ENCODE measurements at places on chromosomes 5 and 9. TPM values are rescaled to one million over a fixed set of nuclear protein-coding genes. Genes with fewer than 3 reads are reported as not detected.

DNA sequence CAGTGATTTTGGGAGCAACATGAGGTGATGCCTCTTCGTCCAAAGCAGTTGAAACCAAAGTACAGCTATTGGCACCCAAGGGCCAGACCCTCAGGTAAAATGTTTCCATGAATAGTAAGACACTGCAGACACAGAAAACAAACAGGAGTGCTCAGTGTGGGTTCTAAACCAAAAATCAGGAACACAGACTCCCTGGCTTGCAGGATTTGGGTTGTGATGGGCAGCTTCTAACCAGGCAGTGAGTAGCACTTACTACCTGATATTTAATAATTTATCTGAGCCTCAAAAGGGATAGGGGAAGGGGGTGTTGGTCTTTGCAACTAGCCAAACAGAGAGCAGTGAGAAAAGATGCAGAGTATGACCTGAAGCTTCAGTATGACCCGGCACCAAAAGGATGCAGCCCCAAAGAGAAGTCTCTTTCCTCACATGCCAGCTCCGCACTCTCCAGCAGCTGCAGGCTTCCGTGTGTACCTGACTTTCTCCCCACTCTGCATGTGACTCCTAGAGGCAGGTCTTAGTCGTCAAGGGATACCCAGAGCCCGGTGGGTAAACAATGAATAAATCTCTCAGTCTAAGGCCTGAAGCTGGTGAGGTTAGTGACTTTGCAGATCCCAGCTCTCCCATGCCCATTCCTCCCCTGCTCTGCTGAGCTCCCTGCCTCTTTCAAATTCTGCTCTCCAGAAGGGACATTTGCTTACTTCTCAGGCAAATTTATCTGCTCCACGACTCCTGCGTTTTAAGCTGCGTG lies 105.4 kb upstream of the SPOCK1 start:
- peak; percentile 53 for DNase-seq

DNA sequence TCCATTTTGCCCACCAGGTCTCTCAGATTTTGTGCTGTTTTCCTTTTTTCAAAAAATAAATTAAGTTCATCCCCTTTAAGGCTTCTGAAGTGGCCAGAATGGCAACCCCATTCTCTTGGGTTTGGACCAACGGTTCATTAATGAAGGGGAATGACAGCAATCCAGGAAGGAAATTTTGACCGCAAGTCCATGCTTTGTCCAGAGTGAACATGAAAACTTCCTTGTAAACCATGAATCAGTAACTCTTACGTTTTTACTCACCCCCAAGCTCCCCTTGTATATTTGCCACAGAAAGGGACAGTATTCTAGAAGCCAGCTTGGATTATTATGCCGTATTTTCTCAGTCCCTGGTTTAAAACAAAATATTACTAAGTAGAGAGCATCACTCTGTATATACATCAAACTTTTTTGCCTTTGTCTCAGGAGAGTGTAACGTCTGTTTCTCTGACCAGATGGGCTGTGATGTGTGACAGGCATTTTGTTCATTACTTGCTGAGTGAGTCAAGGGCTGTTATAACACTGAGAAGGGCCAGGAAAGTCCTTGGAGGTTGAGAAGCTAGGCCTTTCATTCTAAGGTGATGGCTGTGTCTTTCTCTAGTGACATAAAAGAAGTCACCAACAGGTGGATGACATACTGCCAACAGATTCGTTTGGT lies 148.2 kb downstream of the SMARCA2 start:
- DNase-seq, result no peak

DNA sequence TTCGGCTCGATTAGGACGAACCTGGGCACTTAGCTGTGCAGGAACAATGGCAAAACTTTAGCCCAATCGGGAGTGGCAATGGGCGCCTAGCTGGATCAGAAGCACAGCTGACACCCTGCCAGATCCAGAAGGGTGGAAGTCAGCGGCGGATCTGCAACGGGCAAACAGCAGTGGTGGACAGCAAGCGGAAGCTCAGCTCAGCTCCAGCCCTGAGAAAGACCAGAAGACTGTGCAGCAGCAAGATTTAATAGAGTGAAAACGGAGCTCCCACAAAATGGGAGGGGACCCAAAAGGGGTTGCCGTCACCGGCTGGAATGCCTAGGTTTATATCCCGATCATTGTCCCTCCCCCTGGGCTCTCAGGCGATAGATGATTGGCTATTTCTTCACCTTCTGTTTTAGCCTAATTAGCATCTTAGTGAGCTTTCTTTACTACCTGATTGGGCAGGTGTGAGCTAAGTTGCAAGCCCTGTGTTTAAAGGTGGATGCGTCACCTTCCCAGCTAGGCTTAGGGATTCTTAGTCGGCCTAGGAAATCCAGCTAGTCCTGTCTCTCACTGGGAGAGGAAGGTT lies 1237.9 kb downstream of the CDH12 start:
- DNase-seq, result no peak

Gene OR1Q1
- not detected for total RNA-seq

Gene C5orf34
- 6.8 TPM for total RNA-seq

Gene SLC25A51
- 36.2 TPM for total RNA-seq

Gene JAKMIP2
- total RNA-seq, result not detected

Gene BARHL1
- not detected for total RNA-seq

Gene ELAVL2
- not detected for total RNA-seq

DNA sequence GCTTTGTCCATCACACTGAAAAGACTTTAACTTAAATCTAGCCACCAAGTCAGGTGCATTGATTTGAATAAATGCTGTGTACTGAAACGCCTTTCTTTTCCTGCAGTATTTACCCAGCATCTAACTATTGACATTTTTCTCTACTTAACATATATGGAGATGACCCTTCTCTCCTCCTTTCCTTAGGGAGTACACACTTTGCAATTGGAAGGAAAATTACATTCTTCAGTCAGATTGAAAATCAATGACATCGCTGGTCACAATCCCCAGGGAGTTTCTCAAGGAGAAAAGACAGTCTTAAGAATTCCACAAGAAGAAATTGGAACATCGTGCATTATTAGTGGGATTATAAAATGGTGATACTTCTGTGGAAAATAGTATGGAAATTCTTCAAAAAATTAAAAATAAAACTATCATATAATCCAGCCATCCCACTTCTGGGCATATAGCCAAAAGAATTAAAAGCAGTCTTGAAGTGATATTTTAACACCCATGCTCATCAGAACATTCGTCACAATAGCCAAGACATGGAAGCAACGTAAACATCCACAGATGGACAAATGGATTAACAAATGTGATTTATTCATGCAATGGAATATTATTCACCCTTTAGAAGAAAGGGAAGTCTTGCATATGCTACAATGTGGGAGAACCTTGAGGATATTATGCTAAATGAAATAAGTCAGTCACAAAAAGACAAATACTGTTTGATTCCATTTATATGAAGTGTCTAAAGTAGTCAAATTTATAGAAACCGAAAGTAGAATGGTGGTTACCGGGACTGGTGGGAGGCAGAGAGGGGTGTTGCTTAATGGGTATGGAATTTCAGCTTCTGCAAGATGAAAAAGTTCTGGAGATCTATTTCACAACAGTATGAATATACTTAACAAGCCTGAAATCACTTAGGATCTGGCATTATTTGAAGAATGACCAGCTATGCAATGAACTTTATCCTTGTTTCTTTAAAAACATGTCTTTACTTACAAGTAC lies 14.3 kb upstream of the FREM1 start:
- DNase-seq, result no peak

GRCh38 chr9:13606586-13606985 lies 327.1 kb upstream of the MPDZ start:
- DNase-seq, result no peak

- DNase-seq, result no peak
These were observed 32.9 kb downstream of the ACER2 start for GRCh38 chr9:19441730-19442129.

Gene FAM221B
- not detected for total RNA-seq

DNA sequence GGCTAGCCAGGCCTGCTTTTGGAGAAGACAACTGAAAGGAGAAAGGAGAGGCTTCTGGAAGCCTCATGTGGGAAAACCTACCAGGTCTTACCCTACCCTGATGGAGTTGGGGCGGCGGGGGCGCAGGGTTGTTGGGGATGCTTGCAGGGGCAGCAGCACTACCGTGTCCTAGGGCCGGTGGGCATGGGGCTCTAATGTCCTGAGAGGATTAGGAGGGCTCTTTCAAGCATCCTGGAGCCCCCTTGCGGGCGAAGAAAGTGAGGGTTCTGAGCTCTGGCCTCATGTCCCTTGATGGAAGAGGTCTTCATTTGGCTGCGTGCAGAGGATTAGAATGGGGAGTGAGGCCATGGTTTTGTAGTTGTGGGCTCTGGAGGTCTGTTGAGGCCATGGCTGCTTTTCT lies 86.9 kb upstream of the PITX1 start:
- DNase-seq, result no peak

DNA sequence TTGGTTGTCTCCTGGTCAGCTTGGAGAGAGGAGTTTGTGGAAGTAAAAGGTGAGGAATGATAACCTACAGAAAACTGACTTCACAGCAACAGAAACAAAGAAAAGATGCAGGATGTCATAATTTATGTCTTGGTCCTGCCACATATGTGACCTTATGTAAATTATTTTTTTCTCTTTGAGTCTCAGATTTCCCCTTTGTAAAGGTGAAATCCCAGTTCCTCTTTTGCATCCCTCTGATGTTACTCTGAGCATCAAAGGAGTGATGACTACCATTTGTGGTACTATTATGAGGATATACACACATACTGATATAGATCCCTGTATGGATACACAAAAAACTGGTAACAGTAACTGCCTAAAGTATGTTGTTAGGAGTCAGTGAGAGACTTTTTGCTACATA lies 1.4 kb upstream of the THG1L start:
- no peak for DNase-seq

Gene ENTREP1
- total RNA-seq, result not detected

DNA sequence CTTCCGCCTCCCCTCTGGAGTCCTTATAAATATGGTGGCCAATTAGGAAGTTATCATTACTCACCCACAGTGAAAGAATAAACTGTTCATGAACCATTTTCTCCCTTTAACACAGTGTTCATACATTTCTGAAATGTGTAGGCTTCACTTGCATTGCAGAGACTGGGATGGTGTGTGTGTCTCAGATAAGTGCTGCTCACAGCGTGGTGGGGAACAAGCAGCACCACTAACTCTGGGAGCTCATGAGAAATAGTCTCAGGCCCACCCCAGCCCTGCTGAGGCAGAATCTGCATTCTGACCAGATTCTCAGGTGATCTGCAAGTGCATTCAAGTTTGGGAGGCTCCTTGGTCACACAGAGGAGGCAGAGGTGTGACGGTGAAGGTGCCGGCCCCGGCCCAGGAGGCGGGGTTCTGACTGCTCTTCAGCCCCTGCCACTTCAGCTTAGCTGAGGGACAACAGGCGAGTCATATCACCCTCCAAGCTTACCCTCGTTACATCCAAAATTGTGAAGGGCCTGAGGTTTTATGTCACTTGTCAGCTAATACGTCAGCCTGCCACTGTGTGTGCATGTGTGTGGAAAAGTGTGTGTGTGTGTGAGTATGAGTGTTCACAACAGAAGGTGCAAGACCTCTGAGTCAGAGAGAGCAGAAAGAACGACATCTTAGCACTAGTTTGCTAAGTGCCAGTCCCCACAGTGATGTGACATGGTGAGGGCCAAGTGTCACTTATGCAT lies 34.7 kb downstream of the DAP start:
- no peak for DNase-seq

DNA sequence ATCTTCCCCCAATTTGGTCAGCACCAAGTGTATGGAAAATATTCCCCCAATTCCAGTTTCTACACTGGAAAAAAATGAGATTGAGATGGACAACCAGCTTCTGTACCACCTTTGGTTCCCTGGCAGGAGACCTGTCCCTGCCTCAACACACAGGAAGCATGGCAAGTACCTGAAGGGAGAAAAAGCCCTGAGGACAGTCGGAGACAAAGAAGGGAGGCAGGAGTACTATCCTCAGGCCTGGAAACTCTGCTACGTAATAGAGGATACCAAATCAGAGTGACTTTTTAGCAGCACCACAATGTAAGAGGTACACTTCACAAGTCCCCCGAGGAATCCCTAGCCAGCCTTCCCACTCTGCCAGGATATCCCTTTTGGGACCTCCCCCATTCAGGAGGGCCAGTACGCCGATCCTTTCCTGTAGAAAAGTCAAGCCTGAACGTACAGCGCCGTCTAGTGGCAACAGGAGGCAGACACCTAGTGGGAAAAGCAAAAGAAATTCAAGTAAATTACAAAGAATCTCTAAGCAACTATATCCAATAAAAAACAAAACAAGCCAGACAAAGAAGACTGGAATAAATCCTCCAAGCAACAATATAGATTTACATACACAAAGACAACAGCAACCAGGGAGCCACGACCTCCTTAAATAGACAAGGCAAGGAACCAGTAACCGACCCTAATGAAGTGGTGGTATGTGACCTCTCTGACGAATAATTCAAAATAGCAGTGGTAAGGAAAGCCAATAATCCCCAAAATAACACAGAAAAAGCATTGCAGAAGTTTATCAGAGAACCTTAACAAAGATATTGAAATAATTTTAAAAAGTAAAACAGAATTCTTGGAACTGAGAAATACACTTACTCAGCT lies 63.3 kb upstream of the SLCO6A1 start:
- DNase-seq, result no peak

DNA sequence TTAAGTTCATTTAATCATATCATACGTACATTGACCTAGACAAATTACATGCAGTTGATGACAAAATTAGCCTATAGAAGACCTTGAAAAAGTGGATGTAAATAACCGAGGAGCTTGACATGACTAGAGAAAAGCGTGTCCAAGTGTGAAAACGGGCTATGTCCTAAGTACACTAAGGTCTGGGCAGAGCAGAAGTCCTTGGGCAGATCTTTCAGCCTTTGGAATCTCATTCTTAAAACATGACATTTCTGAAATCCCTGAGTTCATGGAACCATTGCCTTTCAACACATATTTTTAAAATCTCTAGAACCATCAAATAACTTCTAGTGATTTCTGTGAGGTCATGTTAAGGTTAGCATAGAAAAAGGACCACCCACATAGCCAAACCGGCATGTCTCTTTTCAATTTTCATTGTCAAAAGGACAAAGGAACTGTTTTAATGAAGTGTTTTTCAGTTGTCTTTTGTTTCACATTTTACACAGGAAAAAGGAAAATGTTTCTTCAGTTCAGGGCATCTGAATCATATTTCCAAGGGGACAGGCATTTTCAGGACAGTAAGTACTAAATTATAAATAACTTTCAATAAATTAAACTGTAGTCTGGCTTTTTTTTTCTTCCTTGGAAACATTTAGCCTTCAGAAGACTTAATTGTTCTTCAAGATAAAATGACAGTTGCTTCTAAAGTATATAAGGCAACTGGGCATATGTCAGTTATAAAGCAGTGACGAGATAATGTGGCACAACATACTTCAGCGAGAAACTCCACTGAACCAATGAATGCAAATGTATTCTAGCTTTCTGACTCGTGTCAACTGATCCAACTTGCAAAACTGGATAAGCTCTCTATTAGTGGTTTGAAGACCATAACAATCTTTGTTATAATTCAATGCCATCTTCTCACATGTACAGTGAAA lies 416.8 kb downstream of the NFIB start:
- DNase-seq, result no peak
